ENCODE measurements at places on chromosomes 16 and 17.

DNA sequence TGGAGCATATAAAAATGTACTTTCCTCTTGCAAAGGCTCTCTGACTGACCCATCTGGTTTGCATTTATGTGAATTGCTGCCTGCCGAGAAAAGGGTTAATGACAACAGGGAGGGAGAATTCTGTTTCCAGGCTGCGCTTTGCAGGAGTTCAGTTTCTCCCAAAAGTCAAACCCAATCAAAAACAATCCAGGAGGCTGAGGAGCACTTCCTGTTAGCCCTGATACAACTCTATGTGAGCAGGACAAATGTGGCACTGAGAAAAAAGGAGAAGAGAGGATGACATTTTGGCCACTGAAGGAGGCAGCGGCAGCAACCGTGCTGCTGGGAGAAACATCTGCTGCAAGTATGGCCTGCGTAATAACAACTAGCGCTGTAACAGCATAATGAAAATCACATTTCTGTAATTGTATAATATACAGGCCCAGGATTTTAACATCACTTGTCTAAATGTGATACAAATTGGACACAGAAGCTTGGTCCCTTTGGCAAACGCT, 26.8 kb upstream of the ELAC2 start:
- DNase-seq = no peak

GRCh38 chr16:54366943-54367342, 80.4 kb upstream of the IRX3 start:
- DNase-seq = no peak

GRCh38 chr17:65850486-65850885, 289.0 kb upstream of the AXIN2 start:
- DNase-seq = no peak

GRCh38 chr17:79792341-79792871, 4.5 kb downstream of the CBX8 start:
- DNase-seq = no peak

GRCh38 chr17:61127960-61128359, 271.7 kb upstream of the TBX2 start:
- no peak for DNase-seq

DNA sequence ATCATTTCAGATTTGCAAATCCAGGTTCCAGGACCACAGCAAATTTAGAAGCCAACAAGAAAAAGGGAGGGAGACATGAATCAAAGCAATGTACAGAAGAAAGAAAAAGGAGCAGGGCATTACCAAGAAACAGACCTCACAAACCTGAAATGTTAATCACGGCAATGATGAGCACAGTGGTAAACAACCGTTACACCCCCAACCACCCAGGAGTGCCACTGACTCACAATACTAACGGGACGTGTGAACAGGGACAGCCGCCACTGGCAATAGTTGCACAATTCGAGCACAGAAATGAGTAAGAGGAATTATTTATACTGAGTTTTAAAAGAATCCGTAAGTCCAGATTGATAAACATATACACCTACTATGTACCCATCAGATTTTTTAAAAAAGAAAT, 13.8 kb downstream of the USP22 start:
- DNase-seq = peak; percentile 30

GRCh38 chr16:11554053-11554452, 32.7 kb downstream of the LITAF start:
- DNase-seq = no peak

- no peak for DNase-seq
Observed at GRCh38 chr16:68328860-68329390, 18.1 kb downstream of the PRMT7 start.

DNA sequence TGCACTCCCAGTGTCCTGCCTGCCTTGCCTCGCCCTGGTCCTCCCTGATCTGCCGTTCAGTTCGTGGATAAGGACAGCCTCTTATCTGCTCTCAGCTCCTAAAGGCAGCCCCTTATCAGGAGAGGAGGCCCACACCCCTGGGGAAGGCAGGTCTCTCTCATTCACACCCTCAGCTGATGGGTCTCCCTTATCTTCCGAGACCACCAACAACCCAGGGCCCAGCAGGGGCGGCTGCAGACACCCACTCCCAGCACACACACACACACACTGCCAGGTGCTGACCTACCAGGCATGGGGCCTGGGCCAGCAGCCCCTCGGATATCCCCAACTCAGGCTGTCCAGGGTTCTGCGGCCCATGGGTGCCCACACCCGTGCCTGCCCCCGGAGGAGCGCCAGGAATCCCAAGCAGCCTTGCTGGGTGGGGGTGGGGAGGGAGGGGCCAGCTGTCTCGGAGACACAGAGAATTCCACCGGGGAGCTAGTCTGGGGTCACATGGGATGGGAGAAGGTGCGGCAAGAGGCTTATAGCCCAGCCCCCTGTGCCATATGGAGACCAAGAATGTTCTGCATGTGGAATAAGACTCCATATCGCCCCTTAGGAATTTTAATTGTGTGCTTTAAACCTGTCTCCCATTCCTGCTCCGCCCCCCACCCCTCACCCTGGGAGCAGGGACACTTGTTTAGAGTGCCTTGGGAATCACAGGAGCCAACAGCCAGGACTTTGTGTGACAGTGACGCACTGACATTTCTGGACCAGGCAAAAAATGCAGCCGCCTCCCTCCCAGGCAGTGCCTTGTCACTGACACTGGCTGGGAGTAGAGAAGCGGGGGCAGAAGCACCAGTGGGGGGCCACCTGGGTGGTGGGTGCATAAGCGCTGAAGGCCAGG, 41.9 kb upstream of the EMP2 start:
- no peak for DNase-seq

- DNase-seq = no peak
Observed at GRCh38 chr16:88401604-88402246, 19.0 kb downstream of the ZNF469 start.

DNA sequence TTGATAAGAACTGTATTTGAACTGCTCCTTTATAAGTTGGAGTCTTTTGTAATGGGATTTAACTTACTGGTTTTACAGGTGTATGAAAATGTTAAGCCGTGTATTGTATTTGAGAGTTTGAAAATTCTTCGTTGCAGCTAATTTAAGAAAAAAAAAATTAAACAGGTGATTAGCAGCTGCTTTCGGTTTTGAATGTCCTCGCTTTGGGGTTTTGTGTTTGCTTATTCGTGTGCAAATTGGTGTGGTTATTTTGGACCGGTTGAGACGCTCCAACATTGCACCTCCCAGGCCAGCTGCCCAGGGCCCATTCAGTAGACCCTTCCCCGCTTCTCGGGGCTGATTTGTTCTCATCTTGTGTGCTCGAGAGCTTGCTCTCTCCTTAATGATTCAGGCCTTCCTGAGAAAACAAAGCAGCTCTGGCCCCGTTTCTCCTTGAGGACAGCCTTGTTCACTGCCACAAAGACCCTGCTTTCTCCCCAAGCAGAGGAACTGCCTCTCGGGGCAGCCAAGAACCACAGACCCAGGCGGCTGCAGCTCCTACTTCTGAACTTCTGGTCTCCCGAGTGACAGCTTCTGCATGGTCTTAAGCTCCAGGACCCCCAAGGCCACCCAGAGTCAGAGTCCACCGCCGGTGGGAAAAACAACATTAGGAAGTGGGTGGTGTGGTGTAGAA, 100.5 kb downstream of the MSI2 start:
- DNase-seq = no peak

GRCh38 chr17:80491478-80492342, 15.3 kb upstream of the NPTX1 start:
- DNase-seq = no peak

GRCh38 chr17:37082311-37082860, 133.6 kb downstream of the AATF start:
- DNase-seq = no peak

DNA sequence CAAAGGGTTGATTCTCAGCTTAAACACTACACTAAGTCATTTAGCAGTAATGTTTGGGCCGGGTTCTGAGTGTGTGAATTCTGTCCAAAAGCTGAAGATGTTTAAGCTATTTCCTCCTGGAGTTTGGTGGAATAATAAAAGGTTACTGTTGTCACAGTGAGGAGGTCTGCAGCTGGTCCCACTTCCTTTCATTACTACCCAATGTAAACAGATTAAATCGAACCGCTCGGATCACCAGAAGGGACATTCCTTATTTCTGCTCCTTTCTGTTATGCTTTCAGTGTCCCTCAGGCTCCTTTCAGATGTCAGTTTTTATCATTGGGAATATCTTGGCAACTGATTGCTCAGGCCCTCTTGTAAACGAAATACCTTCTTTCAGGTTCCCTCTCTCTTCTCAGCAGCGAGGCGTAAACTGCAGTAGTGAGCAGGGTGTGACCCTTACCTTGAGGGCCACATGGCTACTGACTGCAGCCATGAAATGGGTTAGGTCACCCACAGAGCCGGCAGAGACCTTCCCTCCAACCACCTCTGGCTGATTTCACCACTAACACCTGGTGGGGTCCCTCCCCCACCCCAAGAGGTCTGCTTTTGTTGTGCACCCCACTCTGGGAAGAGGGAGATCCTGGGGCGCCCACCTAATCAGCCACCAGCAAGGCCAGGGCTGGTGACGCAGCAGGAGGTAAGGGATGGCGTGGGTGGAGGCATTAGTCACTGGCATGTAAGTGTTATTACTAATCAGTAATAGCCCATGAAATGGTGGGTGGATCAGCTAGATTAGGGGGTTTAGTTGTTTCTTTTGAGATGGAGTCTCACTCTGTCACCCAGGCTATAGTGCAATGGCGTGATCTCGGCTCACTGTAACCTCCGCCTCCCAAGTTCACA, 117.6 kb downstream of the VPS53 start:
- peak; percentile 26 for DNase-seq

- DNase-seq = no peak
Observed at GRCh38 chr17:14245002-14245401, 8.3 kb upstream of the CDRT15 start.

- no peak for DNase-seq
Observed at GRCh38 chr16:74232806-74233465, 63.7 kb upstream of the PSMD7 start.

GRCh38 chr16:75593825-75594820, 27.9 kb downstream of the GABARAPL2 start:
- DNase-seq = no peak

DNA sequence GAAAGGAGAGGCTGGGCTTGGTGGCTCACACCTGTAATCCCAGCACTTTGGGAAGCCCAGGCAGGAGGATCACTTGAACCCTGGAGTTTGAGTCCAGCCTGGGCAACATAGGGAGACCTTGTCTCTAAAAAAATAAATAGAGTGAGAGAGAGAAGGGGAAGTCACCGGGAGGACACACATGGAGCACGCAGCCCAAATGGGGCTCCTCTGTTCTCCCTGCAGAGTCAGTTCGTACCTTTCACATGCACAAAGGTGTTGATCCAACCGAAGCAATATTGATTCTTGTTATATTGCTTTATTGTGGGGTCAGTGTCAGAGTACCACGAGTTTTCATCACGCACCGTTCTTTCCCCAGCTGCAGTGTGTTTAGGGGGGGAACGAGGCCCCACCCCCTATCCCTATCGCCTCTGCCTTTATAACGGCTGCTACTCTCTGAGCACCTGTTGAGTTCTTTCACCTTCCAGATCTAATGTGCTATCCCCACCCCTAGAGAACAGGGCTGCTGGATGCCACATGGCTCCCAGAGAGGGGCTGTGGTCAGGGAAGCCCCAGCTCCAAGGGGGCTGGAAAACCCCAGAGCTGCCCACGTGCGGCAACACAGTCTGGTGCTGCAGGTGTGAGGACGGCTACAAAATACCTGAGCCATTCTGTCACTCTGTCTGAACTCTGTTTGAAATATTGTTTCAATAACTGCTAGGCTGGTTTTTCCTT, 1.0 kb upstream of the TMEM235 start:
- no peak for DNase-seq

DNA sequence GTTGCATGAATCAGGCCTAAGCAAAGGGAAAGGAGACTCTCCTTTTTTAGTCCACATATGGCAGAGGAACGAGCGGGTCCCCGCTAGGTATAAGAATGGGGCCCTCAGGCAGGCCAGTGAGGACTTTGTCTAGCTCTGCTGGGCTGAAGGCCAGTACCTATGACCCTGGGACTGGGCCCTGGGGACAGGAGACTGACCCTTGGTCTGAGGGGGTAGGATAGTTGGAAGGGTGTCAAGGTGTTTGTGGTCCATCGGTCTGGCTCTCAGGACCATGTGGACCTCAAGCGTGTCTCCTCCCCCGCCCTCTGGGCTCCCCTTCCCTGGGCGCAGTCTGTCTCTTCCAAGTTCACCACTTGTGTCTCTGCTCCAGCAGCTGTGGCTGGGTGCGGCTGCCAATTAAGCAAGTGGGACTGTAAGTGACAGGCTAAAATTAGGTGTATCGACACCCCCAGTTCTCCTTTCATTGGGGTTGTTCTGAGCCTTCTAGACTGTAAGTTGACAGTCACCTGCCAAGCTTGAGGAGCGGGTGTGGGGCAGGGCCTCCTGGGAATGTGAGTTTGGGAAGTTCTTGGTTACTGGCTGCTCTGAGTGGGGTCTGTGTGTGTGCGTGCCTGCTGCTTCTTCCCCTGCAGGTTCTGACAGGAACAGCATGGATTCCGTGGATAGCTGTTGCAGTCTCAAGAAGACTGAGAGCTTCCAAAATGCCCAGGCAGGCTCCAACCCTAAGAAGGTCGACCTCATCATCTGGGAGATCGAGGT, 24.5 kb downstream of the AKAP1 start:
- no peak for DNase-seq

GRCh38 chr16:4450430-4450829, 24.0 kb downstream of the NMRAL1 start:
- DNase-seq = no peak

DNA sequence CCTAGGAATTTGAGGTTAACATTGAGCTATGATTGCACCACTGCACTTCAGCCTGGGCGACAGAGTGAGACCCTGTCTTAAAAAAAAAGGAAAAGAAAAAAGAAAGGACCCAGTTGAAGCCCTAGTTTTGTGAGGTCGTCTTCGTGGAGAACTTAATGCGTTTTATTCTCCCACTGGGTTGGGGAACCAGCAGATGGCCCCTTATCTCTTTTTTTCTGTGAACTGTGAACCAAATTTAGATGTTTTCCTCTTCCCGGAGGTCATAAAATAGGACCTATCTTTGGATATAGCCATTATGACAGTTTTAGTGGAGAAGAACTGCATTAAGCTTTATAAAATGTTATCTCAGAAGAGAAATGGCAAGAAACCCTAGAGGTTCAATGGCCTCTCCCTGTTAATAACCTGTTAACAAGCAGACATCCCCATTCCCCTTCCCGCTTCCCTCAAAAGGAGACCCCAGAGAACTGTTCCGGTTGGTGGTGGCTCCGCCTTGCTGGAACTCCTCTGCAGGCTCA, 23.5 kb downstream of the KIAA0513 start:
- no peak for DNase-seq

DNA sequence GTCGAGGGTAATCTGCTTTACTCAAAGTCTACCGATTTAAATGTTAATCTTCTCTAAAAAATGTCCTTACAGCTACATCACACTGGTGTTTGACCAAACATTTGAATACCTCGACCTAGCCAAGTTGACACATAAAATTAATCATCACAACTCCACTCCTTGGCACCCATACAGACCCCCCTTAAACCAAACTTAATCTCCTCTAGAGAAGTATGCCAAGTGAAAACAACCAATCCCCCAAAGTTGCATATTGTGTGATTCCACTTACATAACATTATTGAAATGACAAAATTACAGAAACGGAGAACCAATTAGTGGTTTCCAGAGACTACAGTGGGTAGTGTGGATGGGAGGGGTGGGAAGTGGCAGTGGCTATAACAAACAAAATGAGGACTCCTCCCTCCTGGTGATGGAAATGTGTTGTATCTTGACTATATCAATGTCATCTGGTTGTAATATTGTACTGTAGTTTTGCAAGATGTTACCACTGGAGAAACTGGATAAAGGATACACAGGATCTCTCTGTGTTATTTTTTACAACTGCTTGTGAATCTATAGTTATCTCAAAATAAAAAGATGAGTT, 39.4 kb downstream of the CAPNS2 start:
- DNase-seq = no peak
